ENCODE measurements at places on chromosomes 4 and X.

DNA sequence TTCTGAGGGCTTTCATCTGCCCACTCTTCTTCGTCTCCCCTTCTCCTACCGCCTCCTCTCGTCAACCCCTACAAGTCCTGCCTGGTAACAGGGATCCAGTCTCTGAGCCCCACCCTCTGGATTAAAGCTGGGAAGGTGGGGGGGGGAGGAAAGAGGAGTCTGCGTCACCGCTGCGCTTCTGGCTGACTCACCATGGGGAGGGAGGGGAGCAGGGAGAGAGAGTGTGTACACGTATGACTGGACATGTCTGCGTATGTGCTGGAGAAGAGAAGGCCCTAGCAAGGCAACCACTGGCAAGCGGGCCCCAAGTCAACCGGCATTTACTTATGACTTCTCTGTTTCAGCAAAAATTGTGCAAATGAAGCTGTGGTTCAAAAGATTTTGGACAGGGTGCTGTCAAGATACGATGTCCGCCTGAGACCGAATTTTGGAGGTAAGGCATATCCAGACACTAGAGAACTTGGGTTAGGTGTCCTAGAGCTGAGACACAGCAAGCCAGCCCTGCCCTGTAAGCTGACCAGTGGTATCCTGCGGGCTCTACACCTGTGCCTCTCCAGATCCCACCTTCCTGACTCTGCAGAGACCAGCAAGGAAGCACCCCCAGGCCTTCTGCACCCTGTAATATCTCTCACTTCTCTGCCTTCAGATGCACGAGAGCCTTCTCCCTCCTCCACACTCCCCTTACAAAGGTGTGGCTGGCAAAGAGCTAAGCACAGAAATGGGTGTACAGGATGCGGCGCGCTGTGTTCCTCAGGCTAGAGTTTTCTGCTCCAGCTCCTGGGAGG lies 2.5 kb downstream of the GABRQ start:
- H3K27me3 ChIP-seq: no peaks in the 10 kb centered on the region
- no peaks in the 10 kb centered on the region for H3K36me3 ChIP-seq
- no peak for DNase-seq
- H3K27ac ChIP-seq: no peak overlapping the region
- no peak overlapping the region for H3K4me3 ChIP-seq

GRCh38 chrX:103276581-103277002 lies at the start of gene TCEAL5:
Gene TCEAL5, minus strand, starts transcription at chrX:103276750. Its CDS starts 2,187 bp downstream, at chrX:103274563.
- H3K4me3 ChIP-seq: no peak within 1 kb of the TSS
- no peak for DNase-seq
- H3K36me3 ChIP-seq: no peaks in the 10 kb centered on the region
- no peaks in the 10 kb centered on the region for H3K4me1 ChIP-seq
- no peak within 1 kb of the TSS for H3K27ac ChIP-seq

- no peak overlapping the region for H3K4me3 ChIP-seq
- DNase-seq: no peak
- H3K27me3 ChIP-seq: no peaks in the 10 kb centered on the region
- no peaks in the 10 kb centered on the region for H3K36me3 ChIP-seq
Observed at GRCh38 chr4:136751556-136751955, 780.7 kb downstream of the PCDH18 start.

DNA sequence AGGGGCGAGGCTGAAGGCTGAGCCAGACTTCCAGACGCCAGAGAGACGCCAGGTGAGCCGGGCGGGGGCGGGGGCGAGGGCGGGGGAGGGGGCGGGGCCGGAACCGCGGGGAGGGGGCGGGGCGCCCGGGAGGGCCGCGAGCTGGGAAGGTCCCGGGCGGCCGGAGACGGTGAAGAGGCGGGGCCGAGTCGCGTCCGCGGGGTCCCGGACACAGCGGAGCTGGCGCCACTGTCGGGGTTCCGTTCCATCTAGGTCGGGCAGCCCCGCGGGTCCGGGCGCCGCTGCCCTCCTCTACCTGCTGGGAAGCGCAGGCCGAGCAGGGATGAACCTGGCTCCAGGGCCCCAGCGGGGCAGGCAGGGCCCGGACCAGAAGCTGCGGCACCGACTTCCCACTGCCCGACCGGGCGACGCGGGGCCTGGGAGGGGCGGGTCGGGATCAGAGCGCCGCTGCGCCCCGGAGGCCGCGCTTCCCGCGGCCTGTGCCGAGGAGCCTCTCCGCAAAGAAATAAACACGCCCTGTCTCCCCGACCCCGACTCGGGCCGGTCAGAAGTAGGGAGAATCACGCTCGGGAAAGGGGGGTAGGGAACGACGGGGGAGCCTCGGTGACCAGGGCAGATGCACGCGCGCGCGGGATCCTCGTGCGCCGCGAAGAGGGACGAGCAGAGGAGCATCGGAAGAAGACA lies 10.6 kb downstream of the HMX1 start:
- no peak overlapping the region for H3K27ac ChIP-seq
- H3K4me1 ChIP-seq: peaks cover 27% of the 10 kb centered on the region
- H3K27me3 ChIP-seq: peaks cover 89% of the 10 kb centered on the region
- no peaks in the 10 kb centered on the region for H3K36me3 ChIP-seq

- H3K27me3 ChIP-seq: no peaks in the 10 kb centered on the region
- no peak for DNase-seq
- H3K27ac ChIP-seq: no peak overlapping the region
- H3K4me1 ChIP-seq: no peaks in the 10 kb centered on the region
- no peak overlapping the region for H3K4me3 ChIP-seq
Observed at GRCh38 chr4:116387937-116388474, 697.4 kb downstream of the TRAM1L1 start.

GRCh38 chr4:127293496-127293895 lies 339.3 kb upstream of the INTU start:
- H3K27ac ChIP-seq: no peak overlapping the region
- no peaks in the 10 kb centered on the region for H3K27me3 ChIP-seq
- DNase-seq: no peak

DNA sequence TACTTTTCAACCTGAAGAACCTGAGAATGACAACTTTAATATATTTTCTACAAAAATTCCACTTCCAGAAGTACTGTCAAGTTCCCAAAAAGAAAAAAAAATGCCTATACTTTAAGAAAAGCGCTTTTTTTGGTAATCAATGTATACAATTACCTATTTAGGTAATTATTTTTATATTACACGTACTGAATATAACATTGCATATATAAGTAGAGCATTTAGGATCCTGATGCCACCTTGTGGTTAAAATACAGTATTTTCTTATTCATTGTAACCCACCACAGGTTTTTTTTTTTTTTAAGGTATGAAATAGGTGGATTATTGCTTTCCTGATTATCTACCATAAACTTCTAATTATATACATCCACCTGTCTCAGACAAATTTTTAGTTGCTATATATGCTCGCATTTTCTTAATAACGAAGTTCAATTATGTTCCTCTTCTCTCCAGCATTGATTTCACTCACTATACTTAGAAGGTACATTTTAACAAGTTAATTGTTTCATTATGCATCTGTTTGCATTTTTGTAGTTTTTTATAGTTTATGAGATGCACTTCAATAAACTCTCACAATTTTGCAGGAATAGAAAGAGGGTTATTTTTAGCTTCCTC lies 5.2 kb downstream of the MAP9 start:
- DNase-seq: peak; percentile 55
- H3K36me3 ChIP-seq: no peaks in the 10 kb centered on the region
- no peaks in the 10 kb centered on the region for H3K27me3 ChIP-seq
- no peaks in the 10 kb centered on the region for H3K4me1 ChIP-seq
- H3K27ac ChIP-seq: no peak overlapping the region

DNA sequence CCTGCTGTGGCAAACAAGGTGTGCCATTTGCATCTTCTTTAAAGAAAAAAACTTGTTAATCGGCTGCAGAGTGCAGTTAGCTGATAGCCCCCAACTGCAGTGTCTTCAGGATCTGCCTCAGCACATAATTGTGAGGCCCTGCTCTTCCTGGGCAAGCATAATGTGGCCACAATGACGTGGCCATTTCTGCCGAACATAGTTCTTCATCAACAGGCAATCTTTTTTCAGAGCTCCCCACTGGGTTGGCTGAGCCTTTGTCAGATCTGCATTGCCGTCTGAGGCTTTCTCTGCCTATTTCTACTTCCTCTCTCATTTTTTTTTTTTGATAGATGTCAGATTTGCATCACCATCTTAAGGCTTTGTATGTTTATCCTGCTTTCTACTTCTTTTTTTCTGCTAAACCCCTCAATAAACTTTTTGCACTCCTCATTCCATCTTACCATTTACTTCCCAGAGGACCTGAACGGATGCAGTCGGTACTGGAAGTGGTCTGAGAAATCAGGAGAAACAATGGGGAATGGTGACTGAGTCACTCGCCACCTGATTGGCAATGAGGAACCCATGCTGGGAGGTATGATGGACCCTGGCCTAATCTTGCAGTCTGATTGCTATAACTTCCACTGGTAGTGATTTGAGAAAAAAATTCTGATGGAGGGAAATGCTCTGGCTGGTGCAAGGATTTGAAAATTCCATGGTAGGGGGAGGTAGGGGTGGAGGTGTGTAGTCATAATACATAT lies 21.2 kb upstream of the TAB3 start:
- DNase-seq: no peak
- H3K27me3 ChIP-seq: no peaks in the 10 kb centered on the region
- no peaks in the 10 kb centered on the region for H3K4me1 ChIP-seq

- no peaks in the 10 kb centered on the region for H3K36me3 ChIP-seq
- H3K4me1 ChIP-seq: peaks cover 3% of the 10 kb centered on the region
- no peak overlapping the region for H3K27ac ChIP-seq
- no peak for DNase-seq
Observed at GRCh38 chrX:17592117-17592516, 145.2 kb upstream of the SCML1 start.

GRCh38 chr4:89509708-89510281 lies 202.2 kb upstream of the GPRIN3 start:
- H3K4me1 ChIP-seq: no peaks in the 10 kb centered on the region
- H3K36me3 ChIP-seq: no peaks in the 10 kb centered on the region
- H3K27me3 ChIP-seq: no peaks in the 10 kb centered on the region
- DNase-seq: no peak
- no peak overlapping the region for H3K27ac ChIP-seq
- H3K4me3 ChIP-seq: no peak overlapping the region

GRCh38 chr4:13984991-13985800 lies 357.7 kb upstream of the BOD1L1 start:
- H3K4me3 ChIP-seq: no peak overlapping the region
- no peaks in the 10 kb centered on the region for H3K36me3 ChIP-seq
- H3K4me1 ChIP-seq: no peaks in the 10 kb centered on the region
- no peaks in the 10 kb centered on the region for H3K27me3 ChIP-seq

DNA sequence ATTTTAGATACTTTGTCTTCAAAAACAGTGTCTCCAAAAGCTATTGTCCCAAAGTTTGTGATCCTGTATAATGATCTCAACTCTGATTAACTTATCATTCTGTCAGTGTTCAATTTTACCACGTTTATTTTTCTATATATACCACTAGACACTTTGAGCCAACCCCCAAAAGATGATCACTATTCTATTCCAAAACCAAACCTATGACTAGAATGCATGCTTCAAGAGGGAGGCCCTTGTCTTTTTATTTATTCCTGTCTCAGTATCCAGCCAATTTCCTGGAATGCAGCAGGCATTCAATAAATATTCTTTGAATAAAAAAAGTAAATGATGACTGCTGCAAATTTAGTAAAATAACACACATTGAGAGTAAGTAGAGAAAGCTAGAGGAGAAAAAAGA lies 275.6 kb downstream of the LDB2 start:
- H3K4me1 ChIP-seq: peaks cover 1% of the 10 kb centered on the region
- DNase-seq: no peak
- H3K36me3 ChIP-seq: no peaks in the 10 kb centered on the region
- no peaks in the 10 kb centered on the region for H3K27me3 ChIP-seq
- no peak overlapping the region for H3K27ac ChIP-seq
- no peak overlapping the region for H3K4me3 ChIP-seq

DNA sequence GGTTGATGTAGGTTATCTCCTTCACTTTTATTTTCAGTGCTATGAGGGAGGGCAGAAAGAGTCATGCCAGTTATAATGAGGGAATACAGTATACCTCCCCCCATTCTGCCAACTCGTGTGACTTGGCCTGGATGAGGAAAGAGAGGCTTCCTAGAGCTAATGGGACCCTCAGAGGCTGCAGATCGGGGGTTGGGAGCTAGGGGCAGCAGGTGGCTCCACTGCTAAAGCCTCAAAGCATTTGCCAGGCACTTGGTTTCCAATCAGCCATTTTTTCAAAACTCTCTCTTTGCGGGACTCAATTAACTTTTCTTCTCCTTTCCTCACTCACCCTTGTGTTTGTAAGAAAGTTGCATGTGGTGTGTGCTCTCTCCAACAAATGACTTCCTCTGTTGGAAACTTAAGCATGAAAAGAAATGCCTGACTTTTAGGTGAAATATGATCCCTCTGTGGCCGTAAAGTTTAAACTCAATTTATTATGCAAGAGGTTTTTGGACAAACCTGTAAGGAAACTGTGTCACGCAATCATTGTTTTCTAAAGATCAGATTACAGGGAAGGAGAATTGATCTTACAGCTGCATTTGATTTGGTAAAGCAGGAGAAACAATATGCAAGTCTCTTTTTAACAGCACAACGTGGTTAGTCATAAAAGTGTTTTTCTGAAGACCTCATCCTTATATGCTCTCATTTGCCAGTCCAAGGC lies 7.0 kb downstream of the SFRP2 start:
- H3K27ac ChIP-seq: no peak overlapping the region
- no peaks in the 10 kb centered on the region for H3K36me3 ChIP-seq
- H3K27me3 ChIP-seq: no peaks in the 10 kb centered on the region
- no peaks in the 10 kb centered on the region for H3K4me1 ChIP-seq
- no peak overlapping the region for H3K4me3 ChIP-seq
- no peak for DNase-seq

GRCh38 chrX:19912-20571 lies 261.1 kb upstream of the PLCXD1 start:
- no peak overlapping the region for H3K4me3 ChIP-seq
- no peaks in the 10 kb centered on the region for H3K27me3 ChIP-seq
- no peak for DNase-seq
- peaks cover 6% of the 10 kb centered on the region for H3K4me1 ChIP-seq

DNA sequence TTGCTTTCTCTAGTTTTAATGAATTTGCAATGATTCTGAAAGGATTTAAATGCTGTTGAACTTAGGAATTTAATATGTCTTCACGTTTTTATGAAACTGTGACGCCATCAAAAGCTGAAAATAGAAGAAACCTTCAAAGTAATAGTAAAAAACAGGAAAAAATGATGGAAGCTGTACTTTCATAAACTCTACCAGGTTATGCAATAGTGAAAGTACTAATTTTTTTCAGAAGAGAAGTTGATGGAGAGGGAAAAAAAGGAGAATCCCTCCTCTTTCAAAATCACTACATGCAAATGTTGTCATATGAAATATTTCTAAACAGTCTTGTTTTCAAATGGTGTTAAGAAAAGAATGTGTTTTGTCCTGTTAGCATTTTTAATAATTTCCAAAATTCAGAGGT lies 73.6 kb downstream of the ZNF330 start:
- DNase-seq: no peak
- H3K4me3 ChIP-seq: no peak overlapping the region
- H3K36me3 ChIP-seq: no peaks in the 10 kb centered on the region
- no peak overlapping the region for H3K27ac ChIP-seq
- no peaks in the 10 kb centered on the region for H3K4me1 ChIP-seq
